ENCODE measurements at places on chromosomes 3 and 15. TPM values are rescaled to one million over a fixed set of nuclear protein-coding genes. Genes with fewer than 3 reads are reported as not detected.

The FILIP1L gene
- total RNA-seq: 13.0 TPM

The PRSS50 gene
- total RNA-seq: under 0.01 TPM

The MCF2L2 gene
- 1.0 TPM for total RNA-seq

The ERICH6 gene
- not detected for total RNA-seq

The AHSG gene
- 0.11 TPM for total RNA-seq

The LRRC3B gene
- not detected for total RNA-seq

The ONECUT1 gene
- total RNA-seq: not detected

The PLCL2 gene
- 16.1 TPM for total RNA-seq

The PP2D1 gene
- not detected for total RNA-seq

The GOLGA6L7 gene
- total RNA-seq: not detected

The CHST14 gene
- total RNA-seq: 15.8 TPM

The ROPN1 gene
- 0.22 TPM for total RNA-seq

The SLC12A1 gene
- total RNA-seq: not detected

The SLC28A2 gene
- not detected for total RNA-seq

The CDHR4 gene
- total RNA-seq: 0.13 TPM

The FRMD4B gene
- 52.8 TPM for total RNA-seq

The NUTM1 gene
- not detected for total RNA-seq

The OR5K2 gene
- not detected for total RNA-seq

The LSMEM2 gene
- 0.13 TPM for total RNA-seq

The CEP19 gene
- 3.5 TPM for total RNA-seq

The GNAT1 gene
- total RNA-seq: not detected

The SNX1 gene
- total RNA-seq: 60.5 TPM

The GOLGA8S gene
- total RNA-seq: 0.13 TPM

The NPRL2 gene
- total RNA-seq: 15.8 TPM

The DNAJC19 gene
- 25.7 TPM for total RNA-seq

The ITGA11 gene
- total RNA-seq: 306 TPM

The SNX22 gene
- 0.13 TPM for total RNA-seq

The SERPINI2 gene
- not detected for total RNA-seq

The ACAD9 gene
- total RNA-seq: 36.1 TPM

The KATNBL1 gene
- total RNA-seq: 49.5 TPM

The CDCP1 gene
- total RNA-seq: 1.2 TPM

The TRAK1 gene
- 57.1 TPM for total RNA-seq

The UQCC5 gene
- 2.5 TPM for total RNA-seq

The GABRR3 gene
- total RNA-seq: not detected

The RAB6B gene
- total RNA-seq: 0.78 TPM

The C3orf70 gene
- 1.5 TPM for total RNA-seq

The VEPH1 gene
- total RNA-seq: 55.6 TPM

The RARRES1 gene
- total RNA-seq: 6.7 TPM

The GOLGA8R gene
- 4.1 TPM for total RNA-seq

The GOLGA8T gene
- total RNA-seq: not detected

The SKIL gene
- 61.3 TPM for total RNA-seq

Data from articular chondrocyte of knee joint (primary cell).